CD4-positive, alpha-beta T cell treated with Interleukin-4 for 1 hour (primary cell): ENCODE measurements at places on chromosomes 2 and 18.

GRCh38 chr2:188785061-188785460 is 189.1 kb upstream of the COL3A1 start:
- DNase-seq = no peak

- no peak for DNase-seq
These were observed 6.7 kb upstream of the ONECUT2 start for GRCh38 chr18:57428221-57429150.

DNA sequence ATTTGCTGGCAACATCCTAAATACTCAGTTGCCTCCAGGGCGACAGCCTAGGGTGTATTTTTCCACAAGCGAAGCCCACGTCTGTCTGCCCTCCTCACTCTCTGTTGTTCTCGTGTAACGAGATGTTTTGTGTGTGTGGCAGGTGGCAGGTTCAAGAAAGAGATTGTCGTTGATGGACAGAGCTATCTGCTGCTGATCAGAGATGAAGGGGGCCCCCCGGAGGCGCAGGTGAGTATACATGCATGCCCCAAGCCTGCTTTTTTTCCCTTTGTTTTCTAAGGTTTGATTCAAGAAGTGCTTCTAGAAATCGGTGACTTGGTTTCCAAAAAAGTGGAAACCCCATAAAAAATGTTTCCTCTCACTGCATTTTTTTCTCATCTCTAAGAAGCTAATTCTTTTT is 247.0 kb downstream of the AGAP1 start:
- DNase-seq = no peak

DNA sequence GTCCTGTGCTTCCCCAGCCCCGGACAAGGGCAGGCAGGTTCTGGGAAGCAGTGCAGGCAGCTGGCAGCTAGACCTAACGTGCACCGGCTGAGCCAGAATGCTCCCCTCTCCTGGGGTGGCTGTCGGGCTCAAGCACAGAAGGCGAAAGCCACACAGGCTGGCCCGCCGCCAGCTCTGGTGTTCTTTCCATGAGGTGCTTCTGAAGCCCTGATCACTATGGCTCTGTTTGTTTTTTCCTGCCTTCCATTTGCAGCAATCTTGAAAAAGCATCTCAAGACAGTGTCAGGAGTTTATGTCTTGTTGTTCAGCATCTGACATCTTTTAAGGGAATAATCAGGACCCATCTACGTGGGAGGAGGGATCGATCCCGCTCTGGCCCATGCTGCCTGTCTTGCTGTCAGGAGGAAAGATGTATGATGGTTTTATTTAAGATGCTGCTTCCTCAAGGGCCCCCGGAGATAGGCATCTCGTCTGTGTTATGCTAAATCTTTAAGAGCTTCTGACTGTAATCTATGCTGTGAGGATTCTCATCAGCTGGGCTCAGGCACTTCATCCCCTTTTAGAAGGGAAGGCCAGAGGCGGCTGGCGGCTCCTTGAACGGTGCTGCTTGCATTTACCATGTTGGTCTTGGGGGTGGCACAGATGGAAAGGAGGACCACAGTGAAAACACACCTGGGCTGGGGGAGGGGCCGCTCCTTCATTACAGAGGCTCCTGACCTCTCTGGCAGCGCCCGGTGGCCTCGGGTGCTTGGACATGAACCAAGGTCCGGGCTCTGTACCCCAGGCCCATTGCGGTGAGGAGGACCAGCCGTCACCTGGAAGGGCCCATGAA is 118.5 kb upstream of the HDAC4 start:
- no peak for DNase-seq

DNA sequence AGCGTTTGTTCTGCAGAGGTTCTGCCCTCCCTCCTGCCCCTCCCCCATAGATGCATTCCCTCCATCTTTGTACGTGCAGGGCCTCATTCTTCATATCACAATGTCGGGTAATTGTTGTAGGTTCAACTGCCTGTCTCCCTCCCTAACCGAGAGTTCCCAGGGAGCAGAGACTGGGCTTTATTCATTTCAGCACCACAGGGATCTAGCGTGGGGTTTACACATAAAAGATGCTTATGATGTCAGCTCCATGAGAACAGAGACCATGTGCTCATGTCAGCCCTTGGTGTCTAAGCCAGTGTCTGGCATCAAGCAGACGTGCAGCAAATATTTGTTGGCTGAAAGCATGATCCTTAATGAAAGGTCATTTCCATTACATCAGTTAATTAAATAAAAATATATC is 298.9 kb upstream of the TRIB2 start:
- DNase-seq = no peak

GRCh38 chr2:225006730-225007129 is 35.5 kb downstream of the DOCK10 start:
- no peak for DNase-seq

DNA sequence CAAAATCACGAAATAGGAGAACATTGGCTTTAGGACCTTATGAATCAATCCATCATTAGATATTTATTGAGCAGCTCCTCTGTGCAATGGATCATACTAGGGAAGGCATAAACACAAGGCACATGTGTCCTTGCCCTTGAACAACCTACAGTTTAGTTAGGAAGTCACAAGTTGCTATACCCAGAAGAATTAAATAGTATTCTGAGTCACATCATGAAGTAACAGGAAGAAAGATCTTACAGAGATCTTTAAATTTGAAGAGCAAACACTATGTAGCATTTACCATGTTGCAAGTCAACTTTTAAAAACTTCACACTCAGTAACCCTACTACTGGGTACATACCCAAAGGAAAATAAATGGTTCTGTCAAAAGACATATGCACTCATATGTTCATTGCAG is 355.2 kb upstream of the SLC14A2 start:
- no peak for DNase-seq

GRCh38 chr2:152303951-152304350 is 31.0 kb upstream of the FMNL2 start:
- no peak for DNase-seq

DNA sequence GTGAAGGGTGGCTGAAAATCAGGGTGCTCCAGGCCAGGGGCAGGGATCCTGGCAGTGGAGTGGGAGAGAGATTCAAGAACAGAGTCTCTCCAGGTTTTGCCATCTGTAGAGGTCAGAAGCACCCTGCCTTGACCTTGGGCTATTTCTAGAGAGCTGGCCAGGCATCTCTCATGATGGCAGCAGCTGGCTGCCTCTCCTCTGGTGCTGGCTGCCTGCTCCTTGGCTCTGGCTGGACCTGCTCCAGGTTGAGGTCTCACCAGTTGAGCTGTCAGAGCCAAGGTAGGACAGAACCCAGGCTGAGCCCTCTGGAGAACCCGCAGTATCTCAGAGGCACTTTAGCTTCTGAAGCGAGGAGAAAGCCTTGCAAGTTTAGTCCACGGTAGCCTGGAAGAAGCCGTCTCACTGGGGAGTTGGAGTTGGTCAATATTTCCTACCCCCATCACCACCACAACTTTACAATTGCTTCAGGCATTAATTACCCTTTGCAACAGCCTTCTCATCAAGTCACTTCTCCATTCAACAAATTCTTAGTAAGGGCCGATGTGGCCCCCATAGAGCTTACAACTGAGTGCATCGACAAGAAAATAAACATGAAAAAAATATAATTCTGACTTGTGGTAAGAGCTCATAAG is 25.6 kb downstream of the GNLY start:
- no peak for DNase-seq

DNA sequence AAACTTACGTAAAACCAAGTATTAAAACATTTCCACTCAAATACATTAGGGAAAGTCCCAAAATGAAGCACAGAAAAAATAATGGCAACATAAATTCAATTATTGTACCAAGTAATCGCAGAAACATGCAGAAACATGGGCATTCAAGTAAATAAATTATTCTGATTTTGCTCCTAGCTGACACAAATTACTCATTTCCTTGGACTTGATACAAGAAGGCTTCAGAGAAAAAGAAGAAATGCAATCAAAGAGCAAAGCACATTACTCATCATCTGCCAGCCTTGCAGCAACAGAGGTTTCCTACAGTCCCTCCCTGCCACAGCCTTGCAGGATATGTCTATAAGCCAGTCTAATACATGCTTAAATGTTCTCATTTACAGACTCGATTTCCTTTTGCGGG is 439.8 kb upstream of the LYPD1 start:
- no peak for DNase-seq

DNA sequence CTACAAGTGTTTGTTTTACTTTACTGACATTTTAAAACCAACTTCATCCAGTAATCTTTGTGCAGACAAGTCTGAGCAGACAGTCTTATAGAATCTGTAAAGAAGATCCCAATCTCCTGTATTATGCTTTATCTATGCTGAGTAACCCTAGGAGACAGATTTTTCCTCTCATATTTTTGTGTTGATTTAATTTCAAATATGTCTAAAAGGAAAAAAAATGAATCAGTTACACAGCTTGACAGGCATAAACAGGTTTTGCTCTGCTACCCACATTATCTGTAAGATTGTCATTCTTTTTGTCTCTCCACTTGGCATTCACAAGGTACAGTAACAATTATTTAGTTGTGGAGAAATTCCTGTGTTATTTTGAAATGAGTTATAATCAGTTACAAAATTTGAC is 415.0 kb downstream of the NYAP2 start:
- no peak for DNase-seq

DNA sequence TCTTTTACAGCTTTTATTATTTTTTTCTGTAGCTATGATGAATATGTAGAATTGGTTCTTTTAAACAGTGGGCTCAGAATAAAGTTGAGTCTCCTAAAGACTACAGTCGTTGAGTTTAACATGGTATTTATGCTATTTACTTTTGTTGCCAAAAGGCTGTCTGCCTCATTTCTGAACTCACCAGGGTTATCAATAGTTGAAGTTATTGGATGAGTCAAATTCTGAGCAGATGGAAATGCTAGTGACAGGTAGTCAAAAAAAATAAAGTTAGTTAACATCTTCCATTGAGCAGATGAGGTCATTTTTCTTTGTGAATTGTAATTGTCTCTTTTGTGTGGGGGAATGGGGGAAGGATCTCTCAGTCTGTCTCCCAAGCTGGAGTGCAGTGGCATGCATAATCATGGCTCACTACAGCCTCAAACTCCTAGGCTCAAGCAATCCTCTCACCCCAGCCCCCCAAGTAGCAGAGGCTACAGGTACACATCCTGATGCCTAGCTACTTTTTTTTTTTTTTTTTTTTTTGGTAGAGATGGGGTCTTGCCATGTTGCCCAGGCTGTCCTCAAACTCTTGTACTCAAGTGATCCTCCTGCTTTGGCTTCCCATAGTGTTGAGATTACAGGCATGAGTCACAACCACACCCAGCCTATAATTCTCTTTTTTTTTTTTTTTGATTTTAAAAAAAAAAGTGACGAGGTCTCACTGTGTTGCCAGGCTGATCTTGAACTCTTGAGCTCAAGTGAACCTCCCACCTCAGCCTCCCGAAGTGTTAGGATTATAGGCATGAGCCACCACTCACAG is 8.9 kb downstream of the PAPOLG start:
- no peak for DNase-seq

DNA sequence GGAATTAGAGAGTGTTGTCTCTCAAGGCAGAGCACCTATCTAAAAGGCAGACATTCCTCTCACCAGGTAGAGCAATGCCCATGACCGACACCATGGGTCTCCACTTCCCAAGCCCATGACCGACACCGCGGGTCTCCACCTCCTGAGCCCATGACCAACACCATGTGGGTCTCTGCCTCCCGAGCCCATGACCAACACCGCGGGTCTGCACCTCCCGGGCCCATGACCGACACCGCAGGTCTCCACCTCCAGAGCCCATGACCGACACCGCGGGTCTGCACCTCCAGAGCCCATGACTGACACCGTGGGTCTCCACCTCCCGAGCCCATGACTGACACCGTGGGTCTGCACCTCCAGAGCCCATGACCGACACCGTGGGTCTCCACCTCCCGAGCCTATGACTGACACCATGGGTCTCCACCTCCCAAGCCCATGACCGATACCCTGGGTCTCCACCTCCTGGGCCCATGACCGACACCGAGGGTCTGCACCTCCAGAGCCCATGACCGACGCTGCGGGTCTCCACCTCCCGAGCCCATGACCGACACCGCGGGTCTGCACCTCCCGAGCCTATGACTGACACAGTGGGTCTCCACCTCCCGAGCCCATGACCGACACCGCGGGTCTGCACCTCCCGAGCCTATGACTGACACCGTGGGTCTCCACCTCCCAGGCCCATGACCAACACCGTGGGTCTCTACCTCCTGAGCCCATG is 262.4 kb upstream of the SALL3 start:
- no peak for DNase-seq

GRCh38 chr2:9800975-9801726 is 42.1 kb upstream of the TAF1B start:
- peak; percentile 74 for DNase-seq

GRCh38 chr2:60806988-60807681 is 51.1 kb downstream of the PAPOLG start:
- DNase-seq = no peak

- DNase-seq = no peak
These were observed 15.2 kb downstream of the ACVR2A start for GRCh38 chr2:147860009-147860408.

GRCh38 chr2:223746611-223747010 is 90.8 kb downstream of the AP1S3 start:
- no peak for DNase-seq

- no peak for DNase-seq
These were observed 3.7 kb downstream of the MBOAT2 start for GRCh38 chr2:8999797-9000196.

DNA sequence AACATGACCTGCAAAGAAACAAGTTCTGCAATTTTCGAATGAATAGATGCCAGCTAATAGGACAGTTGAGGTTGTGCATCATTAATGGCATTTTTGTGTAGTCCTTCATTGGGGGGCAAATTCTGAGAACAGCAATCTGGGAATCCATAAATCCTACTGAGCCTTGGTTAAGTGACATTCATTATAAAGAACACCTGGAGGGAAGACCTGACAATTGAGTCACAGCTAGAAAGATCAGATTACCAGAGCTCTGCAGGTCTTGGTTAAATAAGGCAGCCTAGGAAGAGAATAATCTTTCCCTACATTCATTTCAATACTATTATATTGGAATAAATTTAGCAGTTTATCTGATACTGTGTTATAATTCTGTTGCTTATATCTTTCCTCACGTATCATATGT is 14.3 kb downstream of the KCNH7 start:
- DNase-seq = no peak

DNA sequence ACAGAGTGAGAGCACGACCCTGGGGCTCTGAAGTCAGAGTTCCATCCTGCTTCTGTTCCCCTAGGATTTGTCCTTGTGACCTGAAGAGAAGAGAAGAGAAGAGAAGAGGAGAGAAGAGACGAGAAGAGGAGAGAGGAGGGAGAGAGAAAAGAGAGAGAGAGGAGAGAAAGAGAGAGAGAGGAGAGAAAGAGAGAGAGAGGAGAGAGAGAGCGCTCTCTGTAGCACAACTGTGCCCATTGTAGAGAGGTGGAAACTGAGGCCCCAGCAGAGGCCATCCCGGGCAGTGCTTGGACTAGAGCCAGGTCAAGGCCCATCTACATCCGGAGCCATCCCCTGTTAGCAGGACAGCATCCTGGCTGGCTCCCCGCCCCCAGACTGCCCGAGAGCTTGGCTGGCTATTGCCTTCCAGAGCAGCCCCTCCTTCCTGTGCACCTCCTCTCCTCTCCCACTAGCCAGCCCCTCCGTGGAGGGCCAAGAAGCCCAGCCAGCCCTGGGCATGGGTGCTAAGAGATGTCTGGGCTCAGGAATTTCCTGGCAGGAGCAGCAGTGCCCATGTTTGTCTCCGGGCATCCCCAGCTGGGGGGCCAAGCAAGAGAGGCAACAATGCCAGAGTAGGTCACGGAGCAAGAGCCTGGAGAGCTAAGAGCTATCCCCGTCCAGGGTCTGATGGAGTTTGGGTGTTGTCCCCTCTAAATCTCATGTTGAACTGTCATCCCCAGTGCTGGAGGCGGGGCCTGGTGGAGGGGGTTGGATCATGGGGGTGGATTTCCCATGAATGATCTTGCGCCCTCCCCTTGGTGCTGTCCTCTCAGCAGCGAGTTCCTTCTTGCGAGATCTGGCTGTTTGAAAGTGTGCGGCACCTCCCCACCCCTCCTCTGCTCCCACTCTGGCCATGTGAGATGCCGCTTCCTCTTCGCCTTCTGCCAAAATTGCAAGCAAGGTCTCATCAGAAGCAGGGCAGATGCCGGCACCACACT is 18.2 kb upstream of the GPR55 start:
- peak; percentile 60 for DNase-seq
